Activated naive CD4-positive, alpha-beta T cell treated with anti-CD3 and anti-CD28 coated beads, Interleukin-2, amount 50 U/mL, for 16 hours (primary cell): ENCODE measurements at places on chromosomes 6 and 20.

GRCh38 chr6:39440039-39440426 lies 117.5 kb upstream of the KCNK16 start:
- no peak for DNase-seq

DNA sequence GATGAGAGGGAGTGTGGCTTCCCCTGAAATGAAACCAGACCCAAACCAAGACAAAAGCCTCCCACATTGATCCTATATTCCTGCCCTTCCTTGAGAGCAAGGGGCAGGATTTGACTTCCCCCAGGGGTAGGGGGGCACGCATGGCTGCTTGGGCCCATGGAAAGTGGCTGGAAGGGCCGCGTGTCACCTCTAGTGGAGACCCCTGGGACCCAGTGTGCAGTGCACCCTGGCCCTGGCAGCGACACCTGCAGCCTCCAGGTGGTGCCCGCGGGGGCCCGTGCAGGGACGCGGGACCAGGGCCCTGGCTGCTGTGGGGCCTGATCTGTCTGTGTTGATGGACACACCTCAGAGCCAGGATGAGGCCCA lies 18.0 kb upstream of the SLCO4A1 start:
- DNase-seq: no peak

- DNase-seq: no peak
Observed at GRCh38 chr6:80674669-80675068, 568.2 kb downstream of the BCKDHB start.

GRCh38 chr6:36285187-36285671 lies 15.4 kb downstream of the PNPLA1 start:
- DNase-seq: no peak

- no peak for DNase-seq
Observed at GRCh38 chr6:125717120-125717731, 32.2 kb upstream of the HEY2 start.

DNA sequence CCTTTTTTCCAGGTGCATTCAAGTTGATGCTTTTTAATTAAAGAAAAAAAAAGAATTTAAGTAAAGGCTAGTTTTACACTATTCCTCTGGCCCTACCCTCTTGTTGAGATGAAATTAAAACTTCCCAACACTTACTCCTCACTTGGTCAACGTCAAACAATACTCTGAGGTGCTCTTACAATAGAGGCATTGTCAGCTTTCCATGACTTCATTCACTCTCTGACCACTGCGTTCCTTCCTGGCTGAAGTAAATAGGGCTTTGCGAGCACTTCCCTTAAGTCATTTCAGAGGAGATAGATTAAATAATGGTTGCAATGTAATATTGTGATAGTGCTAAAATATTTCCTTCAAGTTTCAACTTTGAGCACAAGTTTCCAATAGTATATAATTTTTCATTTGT lies 229.8 kb upstream of the CEP162 start:
- DNase-seq: no peak

GRCh38 chr6:127176146-127176545 lies 57.7 kb downstream of the RSPO3 start:
- no peak for DNase-seq

DNA sequence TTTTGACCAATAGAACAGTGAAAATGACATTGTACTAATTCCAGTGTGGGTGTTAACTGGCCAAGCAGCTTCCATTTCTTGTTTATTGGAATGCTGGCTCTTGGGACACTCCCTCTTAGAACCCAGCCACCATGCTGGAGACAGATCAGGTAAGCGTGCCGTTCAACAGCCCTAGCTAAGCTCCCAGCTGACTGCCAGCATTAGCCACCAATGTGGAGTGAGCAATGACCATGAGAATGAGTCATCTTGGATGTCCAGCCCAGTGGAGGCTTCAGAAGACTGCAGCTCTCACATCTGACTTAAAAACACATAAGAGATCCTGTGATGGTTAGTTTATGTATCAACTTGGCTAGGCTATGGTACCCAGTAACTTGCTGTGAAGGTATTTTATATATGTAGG lies 3.0 kb upstream of the LINC00237 start:
- no peak for DNase-seq

GRCh38 chr6:34958734-34959133 lies 69.7 kb downstream of the ANKS1A start:
- DNase-seq: no peak

DNA sequence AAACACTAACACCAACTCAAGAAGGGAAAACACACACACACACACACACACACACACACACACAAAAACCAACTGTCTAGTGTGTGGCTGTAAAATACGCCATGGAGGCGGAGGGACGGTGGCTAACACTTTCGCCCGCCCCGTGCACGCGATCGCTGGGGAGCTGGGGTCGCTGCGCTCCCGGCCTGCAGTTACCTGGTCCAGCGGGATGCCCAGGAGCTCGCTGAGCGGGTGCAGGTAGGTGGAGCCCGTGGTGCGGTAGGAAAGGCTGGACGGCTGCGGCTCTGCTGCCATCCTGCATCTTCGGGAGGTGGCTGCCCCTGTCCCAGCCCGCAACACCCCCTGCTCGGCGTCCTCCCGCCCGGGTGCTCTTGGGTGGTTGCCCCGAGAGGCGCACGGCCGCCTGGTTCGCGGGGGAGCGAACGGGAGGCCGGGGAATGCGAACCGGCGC lies 303 bp downstream of the MBOAT1 start:
- no peak for DNase-seq

- DNase-seq: no peak
Observed at GRCh38 chr6:158912655-158913054, 87.3 kb downstream of the RSPH3 start.

- no peak for DNase-seq
Observed at GRCh38 chr20:10453241-10453640, 18.1 kb downstream of the SLX4IP start.

DNA sequence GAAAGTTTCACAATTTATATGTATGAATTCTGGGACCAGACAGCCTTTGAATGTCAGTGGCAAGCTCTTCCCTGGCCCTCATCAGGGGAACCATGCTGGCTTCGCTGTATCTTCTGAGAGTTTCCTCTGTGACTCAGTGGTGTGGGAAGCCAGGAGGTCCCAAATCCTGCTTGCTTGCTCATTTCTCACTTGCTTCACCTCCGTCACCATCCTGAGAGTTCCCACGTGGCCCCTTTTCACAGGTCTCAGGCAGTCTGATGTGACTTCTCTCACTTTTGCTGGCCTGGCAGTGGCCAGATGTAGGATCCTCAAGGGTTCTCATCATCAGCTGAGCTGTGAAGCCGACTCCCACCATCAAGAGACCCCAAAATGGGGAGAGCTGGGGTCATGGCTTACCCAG lies 28.4 kb upstream of the RIN2 start:
- DNase-seq: no peak

DNA sequence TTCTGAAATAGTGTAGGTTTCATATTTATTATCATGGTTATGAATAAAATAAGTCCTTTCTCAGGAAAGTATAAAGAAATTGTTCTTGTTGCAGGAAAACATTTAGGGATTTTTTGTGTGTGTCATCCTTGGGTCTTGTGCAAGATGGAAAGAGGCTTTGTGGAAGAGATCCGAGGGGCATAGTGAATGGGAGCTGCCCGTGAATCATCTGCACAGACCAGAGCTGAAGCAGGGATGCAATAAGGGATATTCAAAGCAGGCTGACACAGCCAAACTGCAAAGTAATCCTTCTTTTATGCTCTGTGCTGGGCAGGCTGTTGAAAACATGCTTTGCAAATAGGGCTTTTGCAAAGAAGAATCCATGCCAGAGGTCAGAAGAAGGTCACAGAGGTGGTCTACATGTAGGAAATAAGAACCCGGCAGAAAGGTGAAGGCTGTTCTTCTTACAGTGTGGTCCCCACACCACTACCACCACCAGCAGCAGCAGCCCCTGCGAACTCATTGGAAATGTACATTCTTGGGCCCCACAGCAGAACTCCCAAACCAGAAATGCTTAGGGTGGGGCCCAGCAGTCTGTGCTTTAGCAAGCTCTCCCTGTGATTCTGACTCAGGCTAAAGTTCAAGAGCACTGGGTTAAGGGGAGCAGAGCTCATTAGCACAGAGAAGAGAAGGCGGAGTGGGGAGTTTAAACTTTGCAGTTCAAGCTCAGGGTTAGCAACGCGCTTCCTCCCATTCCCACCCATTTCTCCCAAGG lies 237.6 kb downstream of the QKI start:
- no peak for DNase-seq

- no peak for DNase-seq
Observed at GRCh38 chr6:136534268-136534667, 16.0 kb downstream of the MAP7 start.

DNA sequence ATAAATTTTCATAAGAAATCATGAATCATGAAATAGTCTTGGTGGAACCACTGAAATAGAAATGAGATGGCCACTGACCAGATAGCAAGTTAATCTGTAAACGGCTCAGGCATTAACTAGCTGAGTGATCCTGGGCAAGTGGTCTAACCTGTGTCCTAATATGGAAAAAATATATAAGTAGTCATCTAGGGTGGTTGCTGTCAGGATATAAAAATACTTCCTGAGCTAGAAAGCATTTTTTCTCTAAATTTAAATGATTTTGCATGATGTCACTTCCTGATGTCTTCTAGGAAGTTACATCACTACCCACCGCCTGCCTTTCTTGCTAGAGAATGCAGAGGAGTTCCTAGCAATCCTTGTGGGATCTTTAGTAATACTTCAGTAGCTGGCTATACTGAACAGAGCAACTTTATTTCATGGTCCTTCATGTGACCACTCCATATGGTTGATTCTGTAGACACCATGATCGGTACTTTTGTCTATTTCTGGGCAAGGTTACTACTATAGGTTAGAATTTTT lies 228.1 kb upstream of the CEP162 start:
- no peak for DNase-seq

GRCh38 chr6:63862486-63863198 lies 227.0 kb downstream of the PHF3 start:
- no peak for DNase-seq

- DNase-seq: no peak
Observed at GRCh38 chr20:651713-652614, 1.0 kb downstream of the SRXN1 start.

GRCh38 chr6:118122801-118123200 lies 215.7 kb downstream of the SLC35F1 start:
- no peak for DNase-seq

GRCh38 chr6:170238741-170239565 lies 51.9 kb downstream of the DLL1 start:
- DNase-seq: no peak

DNA sequence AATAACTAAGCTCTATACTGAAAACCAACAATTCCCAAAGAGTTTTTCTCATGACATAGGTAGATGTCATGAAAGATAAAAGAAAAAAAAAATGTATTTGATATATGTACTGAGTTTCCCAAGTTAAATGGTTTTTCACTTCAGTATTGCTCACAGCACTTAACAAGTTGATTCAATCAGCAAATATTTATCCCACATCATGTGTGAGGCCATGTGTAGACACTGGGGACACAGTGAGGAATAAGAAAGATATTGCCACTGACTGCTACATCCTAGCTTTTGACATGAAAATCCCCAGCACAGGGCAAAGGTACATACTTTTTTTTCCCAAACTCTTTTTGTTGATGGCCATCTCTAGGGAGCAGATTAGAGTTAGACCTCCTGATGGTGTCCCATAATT lies 25.3 kb downstream of the SPTLC3 start:
- DNase-seq: no peak

DNA sequence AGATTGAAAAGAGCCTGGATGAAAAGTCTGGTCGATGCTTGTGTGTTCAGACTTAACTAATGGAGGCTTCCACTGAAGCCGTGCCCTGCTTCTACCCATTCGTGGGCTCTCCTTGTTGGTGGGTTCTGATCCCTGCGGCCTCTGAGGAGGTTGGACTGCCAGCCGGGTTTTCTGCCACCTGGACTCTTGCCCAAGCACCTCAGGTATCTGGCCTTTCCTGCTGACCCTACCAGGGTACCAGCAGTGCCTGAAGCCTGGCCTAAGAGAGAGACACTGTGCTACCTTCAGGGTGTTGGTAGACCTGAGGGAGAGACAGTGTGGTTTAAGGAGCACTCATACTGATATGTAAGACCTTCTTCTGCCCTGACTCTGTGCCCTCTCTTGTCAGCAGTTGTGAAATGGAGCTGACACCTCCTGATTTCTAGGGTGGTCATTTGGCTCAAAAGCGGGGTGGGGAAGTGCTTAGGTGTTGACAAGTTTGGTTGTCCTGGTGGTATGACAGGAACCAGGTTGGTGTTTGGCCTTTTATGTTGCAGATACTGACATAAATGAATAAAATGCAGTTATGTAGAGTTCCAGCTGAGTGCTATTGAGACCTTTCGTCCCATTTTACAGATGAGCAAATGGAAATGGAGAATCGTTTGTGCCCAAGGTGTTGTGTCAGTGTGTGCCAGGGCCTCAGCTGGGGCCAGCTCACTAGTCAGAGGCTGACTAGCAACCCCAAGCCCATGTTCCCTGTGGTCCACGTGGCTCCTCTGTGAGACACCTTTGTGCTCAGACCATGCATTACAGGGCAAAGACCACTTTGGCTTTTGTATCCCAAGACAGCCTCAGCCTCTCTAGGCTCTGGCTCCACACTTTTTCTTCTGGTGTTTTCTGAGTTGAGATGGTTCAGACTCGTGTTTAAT lies 3.1 kb downstream of the PLCG1 start:
- DNase-seq: peak; percentile 34
